ENCODE measurements at places on chromosomes 4 and X.

GRCh38 chr4:159540501-159540900 lies 437.6 kb downstream of the RAPGEF2 start:
- DNase-seq, result no peak

DNA sequence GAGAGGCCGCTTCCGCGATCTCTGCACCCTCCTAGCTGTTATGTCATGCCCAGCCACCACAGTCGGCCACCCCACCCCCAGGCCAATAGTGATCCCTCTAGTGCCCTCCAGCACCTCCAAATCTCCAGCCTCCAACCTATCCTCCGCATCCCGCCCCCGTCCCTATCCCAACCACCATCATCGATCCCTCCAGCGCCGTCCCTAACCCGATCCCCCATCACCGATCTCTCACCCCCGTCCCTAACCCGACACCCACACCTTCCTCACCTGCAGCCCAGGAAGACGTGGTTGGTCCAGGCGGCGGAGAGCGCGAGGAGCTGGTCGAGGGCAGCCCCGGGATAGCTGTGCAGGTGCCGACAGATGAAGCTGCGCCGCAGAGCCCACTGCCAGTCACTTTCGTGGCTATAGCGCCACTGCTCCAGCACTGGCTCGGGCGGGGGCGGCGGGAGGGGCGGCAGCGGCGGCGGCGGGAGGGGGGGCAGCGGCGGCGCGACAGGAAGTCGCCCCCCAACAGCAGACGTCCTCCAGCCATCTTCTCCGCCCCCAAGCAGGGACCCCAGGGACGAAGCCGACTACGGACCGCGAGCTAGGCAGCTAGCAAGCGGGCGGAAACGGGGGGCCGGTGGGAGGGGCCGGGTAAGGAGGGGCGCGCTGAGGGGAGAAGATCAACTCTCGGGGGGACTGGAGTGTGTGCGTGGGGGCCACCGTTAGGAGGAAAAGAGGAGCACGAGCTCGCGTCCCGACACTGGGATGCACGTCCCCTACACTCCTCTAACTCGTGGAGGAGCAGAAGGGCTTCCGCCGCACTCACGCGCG lies 552 bp downstream of the NKRF start:
- DNase-seq, result no peak

- DNase-seq, result peak; percentile 25
These were observed 76.5 kb upstream of the BCOR start for GRCh38 chrX:40174001-40174853.

DNA sequence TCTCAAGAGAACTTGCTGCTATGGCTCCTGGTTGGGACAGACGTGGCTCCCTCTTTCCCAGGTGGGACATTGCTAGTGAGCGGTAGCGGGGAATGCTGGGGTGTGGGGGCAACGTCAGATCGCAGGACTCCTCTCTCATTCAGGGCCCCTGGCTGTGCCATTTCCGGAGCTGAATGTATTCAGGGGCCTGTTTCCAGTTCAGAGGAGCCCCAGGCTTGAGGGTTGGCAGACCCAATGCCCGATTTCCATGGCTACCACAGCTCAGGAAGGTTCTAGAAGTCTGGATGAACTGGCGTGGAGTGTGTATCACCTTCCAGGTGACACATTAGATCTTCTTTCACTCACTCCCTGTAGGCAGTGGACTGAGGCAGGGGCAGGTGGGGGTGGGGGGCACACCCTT lies 26.2 kb upstream of the CRMP1 start:
- no peak for DNase-seq

- DNase-seq, result peak; percentile 52
These were observed 178.8 kb downstream of the SNCA start for GRCh38 chr4:89657931-89658700.

DNA sequence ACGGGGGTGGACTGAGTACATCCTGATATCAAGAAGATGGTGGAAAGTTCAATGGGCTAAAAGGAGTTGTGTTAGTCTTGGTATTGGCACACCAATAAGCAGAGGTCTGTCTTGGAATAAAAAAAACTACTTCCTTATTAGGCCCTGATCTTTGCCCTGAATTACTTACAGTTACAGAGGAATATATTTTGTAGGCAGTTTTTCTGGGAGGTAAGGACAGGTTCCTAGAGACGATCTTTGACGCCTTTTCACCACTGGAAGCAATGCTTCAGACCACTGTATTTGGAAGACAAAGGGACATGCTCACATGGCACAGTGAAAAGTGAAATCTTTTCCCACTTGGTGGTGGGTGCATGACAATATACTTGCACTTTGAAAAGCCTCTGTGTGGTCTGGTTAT lies 618 bp upstream of the XK start:
- DNase-seq, result no peak

DNA sequence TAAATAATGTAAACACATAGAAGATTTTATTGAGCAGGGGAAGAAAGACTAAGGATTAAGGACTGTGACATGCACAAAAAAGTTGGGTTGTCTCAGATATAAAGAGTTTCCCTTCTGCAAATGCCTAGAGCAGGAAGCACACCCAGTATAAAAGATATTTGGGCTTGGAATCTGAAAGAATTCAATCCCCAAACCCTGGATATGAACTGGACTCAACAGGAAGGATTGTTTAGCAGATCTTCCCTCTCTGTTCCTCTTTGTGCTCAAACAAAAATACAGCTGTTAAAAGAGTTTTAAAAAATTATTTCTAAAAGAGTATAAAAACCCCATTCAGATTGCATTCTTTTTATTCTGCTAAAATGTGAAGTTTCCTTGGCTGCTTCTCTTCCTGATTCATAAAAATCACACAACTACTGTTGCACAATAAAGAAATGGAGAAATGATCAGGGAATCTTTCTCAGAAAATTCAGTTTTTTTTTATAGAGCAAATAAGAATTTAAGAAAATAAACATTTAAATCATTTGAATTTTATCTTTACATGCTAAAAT lies 71.4 kb downstream of the PDLIM5 start:
- no peak for DNase-seq

DNA sequence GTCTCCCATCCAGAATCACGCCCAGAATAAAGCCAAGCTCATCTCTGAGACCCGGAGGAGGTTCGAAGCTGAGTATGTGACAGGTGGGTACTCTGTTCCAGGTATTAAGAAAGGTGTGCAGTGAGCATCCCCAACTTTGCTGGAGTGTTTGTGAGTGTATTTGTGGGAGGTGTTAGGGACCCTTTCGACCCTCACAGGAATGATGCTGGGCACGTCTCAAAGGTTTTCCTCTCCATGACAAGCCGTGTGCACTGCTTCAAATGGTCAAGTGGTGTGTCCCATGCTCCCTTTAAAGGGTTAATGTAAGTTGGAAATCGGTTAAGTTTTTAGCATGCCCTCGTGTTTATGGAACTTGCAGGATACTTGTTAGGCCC lies 442 bp downstream of the MOSPD2 start:
- DNase-seq, result no peak

- peak; percentile 38 for DNase-seq
These were observed at the start of gene SLC25A43 for GRCh38 chrX:119398974-119399771. Gene SLC25A43 (plus strand): TSS chrX:119399336. CDS start chrX:119399404, 68 bp downstream.

DNA sequence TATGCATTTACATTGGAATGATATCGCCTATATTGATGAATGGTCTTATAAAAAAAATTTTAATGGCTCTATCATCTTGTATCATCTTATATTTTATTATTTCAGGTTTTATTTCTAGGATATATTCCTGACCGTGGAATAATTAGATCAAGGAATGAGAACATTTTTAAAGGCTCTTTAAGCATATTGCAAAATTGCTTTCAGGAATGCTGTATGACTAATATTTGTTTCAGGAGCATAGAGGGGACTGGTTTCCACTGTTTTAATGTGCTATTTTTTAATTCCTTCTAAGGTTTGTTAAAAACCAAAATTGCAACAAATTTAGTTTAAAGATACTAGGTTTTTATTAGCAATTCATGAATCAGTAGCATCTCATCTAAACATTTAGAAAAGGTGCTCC lies 120.2 kb downstream of the BMPR1B start:
- DNase-seq, result peak; percentile 53

GRCh38 chr4:149890531-149890930 lies 74.9 kb upstream of the IQCM start:
- DNase-seq, result no peak

GRCh38 chr4:35493977-35494376 lies 750.3 kb downstream of the ARAP2 start:
- no peak for DNase-seq

DNA sequence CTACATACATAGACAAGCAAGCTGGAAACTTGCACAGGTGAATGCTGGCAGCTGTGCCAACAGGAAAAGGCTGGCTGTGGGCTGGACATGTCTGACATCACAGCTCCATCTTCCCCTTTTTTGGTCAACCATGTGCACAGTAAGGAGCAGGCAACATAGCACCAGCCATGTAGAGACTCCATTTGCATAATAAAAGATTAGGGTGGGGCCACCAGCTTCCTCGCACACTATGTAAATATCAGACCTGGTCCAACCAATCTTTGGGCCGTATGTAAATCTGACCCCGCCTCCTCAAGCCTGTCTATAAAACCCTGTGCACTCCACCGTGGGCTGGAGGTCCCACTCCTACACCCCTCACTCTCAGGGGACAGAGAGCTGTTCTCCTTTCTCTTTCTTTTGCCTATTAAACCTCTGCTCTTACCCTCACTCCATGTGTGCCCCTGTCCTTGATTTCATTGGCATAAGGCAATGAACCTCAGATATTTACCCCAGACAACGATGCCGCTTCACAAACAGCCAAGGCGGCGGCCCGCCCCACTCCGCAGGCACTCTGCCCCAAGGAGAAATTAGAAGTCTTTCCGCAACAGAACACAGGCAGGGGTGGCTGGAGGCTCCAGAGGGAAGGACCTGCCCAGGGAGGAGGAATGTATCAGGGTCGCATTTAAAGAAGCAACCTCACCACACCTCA lies 862.2 kb downstream of the TRIML1 start:
- DNase-seq, result no peak

GRCh38 chr4:84495118-84495793 lies 3.8 kb downstream of the NKX6-1 start:
- DNase-seq, result no peak

GRCh38 chr4:37338972-37339371 lies 94.4 kb downstream of the NWD2 start:
- no peak for DNase-seq

- peak; percentile 14 for DNase-seq
These were observed 99.8 kb downstream of the PJA1 start for GRCh38 chrX:69065451-69065850.

DNA sequence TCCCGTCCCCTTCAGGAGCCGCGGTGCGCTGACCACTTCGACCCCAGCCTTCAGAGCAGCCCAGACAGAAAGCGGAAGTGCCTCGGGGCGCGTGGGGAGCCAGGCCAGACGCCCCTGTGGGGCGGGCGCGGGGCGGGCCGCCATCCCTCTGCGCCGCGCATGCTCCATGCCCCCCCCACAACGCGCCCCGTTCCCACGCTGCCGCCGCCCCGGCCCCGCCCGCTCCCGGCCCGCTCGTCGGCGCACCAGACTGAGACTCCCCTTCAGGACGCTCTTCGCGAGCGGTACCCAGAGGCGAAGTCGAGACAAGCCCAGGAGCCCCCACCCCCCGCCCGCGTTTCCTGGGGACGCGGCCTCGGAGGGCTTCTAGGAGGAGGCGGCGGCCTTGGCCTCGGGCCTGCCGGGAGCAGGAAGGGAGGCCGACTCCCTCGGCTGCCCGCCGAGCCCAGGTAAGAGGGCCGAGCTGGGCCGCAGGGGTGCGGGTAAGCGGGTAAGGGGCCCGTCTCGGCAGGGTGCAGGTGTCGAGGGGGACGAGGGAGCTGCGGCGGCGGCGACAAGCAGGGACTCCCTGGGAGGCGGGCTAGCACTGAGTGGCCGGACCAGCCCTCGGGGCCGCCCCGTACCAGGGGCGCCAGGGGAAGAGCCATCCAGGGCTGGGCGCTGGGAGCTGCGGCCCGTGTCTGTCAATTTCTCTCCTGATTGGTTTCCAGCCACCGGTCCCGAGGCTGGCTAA lies at the start of gene ZFP92:
ZFP92 (plus strand) TSS at position 218 of the 733 bp plus-strand sequence. CDS start 6,851 bp downstream, outside the sequence.
- peak; percentile 12 for DNase-seq

DNA sequence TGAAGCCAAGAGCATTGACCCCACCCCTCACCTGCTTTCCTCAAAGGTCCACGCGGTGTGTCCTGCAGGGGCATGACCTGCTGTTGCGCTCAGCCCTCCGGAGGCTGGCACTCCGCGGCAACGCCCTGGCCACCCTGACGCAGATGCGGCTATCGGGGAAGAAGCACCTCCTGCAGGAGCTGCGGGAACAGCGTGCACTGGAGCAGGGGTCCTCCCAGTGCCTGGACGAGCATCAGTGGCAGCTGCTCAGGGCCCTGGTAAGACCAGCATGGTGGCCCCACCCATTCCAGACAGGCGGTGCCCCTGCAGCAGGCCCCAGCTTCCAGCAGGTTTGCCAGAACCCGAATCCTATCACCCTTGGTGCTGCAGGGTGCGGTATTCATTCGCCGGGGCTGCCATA lies 86.0 kb downstream of the EVC start:
- DNase-seq, result no peak

GRCh38 chrX:124829930-124830329 lies 483.6 kb downstream of the SH2D1A start:
- no peak for DNase-seq

DNA sequence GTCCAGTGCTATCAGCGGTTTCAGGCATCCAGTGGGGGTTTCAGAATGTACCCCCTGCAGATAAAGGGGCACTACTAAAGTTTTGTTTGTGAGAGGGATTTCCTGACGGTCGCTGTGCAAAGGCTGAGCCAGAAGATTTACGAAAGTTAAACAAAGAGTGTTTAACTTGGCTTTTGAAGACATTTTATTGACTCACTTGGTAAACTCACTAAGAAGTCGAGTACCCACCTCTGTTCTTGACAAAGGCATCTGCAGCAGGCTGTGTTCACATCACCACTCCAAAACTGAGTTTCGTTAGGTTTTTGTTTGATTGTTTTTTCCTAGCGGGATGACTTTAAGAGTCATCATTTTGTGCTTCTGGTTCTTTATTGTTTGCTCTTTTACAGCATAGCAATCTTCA lies 143.9 kb upstream of the TBL1X start:
- DNase-seq, result no peak

GRCh38 chr4:2942532-2943363 lies 20.5 kb downstream of the NOP14 start:
- DNase-seq, result no peak

GRCh38 chr4:179843370-179843769 lies 2399.8 kb upstream of the TENM3 start:
- DNase-seq, result no peak

GRCh38 chr4:20249333-20249732 lies 2.4 kb upstream of the SLIT2 start:
- peak; percentile 51 for DNase-seq

DNA sequence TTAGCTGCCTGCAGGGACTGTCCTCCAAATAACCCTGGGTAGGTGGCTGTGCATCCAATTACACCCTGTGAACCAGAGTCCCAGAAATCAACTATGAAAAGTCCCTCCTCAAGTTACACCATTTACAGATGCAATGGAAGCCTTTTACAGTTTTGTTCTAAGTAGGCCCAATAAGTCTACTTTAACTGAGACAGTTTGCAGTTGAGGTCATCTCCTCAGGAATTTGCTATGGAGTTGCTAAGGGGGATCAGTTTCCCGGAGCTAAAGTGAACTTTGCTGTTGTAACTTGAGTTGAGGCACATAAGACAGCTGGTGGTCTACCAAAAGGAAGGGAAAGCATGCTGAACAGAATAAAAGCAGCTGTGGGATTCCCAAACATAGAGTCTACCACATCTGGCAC lies 121.6 kb upstream of the STK26 start:
- no peak for DNase-seq

GRCh38 chrX:30151964-30152363 lies 63.4 kb upstream of the MAGEB2 start:
- DNase-seq, result no peak

- DNase-seq, result peak; percentile 2
These were observed 104.3 kb upstream of the TTC29 start for GRCh38 chr4:147049946-147050345.

- DNase-seq, result peak; percentile 12
These were observed 577.4 kb upstream of the INTU start for GRCh38 chr4:127055357-127055756.

Measured in fibroblast of villous mesenchyme (primary cell).